ENCODE measurements at places on chromosomes 11 and 22.

DNA sequence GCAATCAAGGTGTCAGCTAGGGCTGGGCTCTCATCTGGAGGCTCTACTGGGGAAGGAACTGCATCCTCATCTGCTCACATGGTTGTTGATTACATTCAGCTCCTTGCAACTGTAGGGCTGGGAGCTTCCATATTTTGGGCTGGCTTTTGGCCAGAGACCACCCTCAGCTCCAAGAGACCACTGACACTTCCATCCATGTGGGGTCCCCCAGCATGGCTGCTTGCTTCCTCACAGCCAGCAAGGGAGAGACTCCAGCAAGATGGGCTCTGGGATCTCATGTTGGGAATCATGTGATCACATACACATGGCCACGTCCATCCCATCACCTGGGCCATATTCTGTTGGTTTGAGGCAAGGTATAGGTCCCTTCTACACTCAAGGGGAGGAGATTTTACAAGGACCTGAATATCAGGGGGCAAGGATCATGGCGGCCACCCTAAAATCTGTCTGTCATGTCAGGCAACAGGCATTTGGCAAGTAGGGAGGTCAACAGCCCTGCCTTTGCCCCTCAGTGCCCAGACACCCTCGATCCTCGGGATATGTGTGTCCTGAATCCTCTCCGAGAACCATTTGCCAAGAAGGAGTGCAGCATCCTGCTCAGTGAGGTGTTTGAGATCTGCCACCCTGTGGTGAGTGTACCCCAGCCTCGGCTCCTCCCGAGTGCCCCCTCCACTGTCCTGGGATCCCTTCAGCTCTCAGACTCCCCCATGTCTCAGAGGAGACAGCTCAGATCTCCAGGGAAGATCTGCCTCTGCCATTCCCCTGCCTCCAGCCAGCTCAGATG lies 48.7 kb downstream of the OTOG start:
- DNase-seq = no peak

DNA sequence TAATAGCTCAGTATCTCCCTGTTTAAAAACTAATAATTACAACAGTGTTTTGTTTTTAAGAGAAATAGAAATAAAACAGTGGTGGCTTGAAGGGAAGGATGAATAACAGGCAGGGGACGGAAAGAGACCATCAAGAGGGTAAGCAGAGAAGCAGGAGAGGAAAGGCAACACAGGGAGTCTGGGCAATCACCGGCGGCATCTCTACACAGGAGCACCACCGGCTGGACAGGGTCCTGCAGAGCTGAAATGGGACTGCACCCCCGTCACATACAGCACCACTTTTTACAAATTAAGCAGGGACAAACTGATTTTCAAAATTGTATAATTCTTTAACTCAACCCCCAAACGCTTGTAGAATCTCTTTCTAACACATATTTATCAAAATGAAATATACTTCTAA lies 18.4 kb downstream of the PHF21A start:
- DNase-seq = no peak

- no peak for DNase-seq
These were observed 47.3 kb upstream of the CAPRIN1 start for GRCh38 chr11:34004236-34004635.

GRCh38 chr22:34297536-34298120 lies 377.4 kb upstream of the LARGE1 start:
- DNase-seq = no peak

- DNase-seq = no peak
These were observed 37.5 kb downstream of the MPPED1 start for GRCh38 chr22:43449205-43449830.

DNA sequence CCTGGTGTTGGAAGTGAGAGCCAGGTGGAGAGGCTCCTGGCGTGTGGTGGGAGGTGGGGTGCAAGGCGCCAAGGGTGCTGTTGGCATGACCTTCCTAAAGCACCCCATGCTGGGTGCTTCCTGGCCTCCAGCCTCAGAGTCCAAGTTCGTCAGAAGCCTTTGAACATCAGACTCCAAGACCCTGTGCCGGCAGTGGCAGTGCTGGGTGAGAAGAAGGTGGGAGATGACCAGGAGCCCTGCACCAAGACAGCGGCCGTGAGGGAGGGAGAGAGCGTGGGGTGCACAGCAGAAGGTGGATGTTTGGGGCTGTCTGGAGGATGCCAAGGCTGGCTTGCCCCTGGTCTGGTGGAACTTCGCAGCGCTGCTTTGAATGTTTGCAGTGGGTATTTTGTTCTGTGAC lies 29.7 kb upstream of the PARVB start:
- DNase-seq = no peak

DNA sequence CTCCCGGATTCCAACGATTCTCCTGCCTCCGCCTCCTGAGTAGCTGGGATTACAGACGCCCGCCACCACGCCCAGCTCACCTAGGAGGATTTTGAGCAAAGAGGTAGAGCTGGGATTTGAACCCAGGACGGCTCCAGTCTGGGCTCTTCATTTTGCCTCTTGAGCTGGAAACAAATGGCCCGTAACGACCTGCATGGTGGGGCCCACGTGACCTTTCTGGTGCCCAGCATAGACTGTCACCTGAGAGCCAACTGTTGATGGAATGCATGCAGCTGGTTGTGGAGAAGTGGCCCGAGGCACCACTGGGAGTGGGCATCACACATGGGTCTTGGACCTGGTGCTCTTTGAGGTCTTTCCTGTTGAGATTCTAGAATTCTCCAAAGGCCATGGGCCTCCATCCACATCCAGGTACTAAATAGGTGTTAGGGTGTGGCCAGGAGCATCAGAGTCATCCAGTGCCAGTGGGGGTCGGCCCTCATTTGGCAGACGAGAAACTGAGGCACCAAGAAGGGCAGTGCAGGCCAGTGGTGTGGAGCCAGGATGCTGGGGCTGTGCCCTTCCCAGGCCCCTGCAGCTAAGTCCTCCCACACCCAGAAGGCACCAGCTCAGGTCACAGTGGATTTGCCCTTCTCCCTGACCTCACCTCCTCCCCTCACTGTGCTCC lies 3.9 kb downstream of the ATF4 start:
- no peak for DNase-seq

DNA sequence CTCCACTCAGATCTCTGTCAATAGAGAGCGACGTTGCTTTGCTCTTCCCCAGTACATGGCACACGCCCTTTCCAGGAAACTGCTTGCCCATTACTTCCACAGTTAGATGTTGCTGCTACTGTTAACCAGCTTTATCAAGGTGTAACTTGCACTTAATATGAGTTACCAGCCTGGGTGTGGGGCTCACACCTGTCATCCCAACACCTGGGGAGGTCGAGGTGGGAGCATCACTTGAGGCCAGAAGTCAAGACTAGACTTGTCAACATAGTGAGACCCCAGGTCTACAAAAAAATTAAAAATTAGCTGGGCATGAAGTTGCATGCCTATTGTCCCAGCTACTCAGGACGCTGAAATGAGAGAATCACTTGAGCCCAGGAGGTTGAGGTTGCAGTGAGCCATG lies 177.1 kb upstream of the B3GAT1 start:
- no peak for DNase-seq

DNA sequence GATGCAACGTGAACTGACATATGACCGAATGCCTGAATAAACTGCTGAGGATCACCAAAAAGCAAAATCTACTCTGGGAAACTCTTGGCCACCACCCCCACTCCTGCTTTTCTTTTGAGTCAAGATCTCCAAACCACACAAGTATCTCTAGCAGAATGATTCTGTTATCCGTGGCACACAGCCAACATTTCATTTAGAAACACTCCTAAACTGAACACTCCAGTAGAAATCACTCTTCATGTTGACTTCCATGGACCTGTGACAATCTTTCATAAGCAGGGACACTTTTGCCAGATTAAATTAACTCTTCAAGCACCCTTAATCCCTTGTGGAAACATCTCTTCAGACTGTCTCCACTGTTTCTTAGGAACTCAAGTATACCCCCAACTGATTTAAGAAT lies 44.4 kb downstream of the VSIG10L2 start:
- peak; percentile 31 for DNase-seq

DNA sequence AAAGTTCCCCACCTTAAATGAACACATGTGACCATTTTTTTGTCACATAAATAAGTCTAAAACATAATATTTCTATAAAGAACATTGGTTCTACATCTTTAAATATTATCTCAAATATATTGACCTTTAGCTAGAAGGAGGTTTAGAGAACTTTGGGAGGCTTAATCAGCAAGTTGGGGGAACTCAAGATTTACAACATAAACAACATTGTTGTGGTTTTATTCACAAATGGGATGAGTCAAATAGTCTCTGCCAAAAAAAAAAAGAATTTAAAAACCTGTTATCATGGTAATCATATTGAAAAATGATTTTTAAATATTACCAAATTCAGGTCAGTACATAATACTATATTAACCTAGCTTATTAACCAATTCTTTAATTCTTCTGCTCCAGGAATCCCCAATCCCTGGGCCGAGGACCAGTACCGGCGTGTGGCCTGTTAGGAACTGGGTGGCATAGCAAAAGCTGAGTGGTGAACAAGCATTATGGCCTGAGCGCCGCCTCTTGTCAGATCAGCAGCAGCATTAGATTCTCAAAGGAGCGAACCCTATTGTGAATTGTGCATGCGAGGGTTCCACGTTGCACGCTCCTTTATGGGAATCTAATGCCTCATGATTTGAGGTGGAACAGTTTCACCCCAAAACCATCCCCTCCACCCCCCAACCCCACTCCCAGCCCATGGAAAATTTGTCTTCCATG lies 98.2 kb downstream of the RDX start:
- no peak for DNase-seq

DNA sequence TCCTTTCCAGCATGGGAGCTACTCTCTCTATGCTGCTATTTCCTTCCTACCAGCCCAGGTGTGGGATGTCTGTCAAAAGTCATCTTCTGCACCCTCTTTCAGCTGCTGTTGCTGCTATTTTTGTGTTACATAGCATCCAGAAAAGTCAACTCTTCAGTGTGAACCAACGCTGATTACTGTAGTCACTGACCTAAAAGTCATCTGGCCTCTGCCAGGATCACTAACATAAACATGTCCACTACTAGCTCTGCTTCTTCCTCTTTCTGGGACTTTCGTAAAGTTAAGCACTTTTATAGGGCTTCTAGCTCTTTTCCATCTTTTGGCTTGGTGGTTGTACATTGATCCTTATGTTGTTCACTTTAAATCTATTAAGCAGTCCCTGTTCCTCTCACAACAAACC lies 90.2 kb upstream of the CARD18 start:
- no peak for DNase-seq

DNA sequence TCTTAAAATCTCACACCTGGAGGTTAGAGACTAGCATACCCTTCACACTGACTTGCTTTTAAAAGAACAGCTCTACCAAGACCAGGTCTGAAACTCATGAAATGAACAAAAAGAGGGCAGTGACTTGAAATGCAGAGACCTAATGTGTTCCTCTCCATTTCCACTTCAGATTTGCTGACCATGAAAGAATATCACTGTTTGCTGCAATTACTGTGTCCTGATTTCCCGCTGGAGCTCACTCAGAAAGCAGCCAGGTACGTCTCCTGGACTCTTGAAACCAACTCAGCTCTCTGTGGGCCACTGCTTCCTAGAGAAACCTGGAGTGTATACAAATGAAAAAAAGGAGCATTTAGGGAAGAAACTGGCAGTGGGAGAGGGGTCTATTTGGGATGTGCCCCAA lies 39.2 kb downstream of the ARFGAP2 start:
- no peak for DNase-seq

DNA sequence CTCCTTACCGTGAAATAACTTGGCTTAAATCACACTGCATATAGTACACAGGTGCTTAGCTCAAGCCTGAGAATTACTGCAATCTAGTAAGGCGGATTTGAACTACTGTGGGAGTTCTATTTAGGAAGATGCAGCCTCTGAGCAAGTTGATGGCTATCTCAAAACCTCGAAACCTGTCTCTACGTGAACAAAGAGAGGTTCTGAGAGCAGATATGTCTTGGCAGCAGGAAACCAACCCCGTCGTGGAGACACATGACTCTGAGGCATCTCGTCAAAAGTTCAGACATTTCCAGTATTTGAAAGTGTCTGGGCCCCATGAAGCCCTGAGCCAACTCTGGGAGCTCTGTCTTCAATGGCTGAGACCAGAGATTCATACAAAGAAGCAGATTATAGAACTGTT lies 5.9 kb downstream of the ZNF215 start:
- DNase-seq = no peak

DNA sequence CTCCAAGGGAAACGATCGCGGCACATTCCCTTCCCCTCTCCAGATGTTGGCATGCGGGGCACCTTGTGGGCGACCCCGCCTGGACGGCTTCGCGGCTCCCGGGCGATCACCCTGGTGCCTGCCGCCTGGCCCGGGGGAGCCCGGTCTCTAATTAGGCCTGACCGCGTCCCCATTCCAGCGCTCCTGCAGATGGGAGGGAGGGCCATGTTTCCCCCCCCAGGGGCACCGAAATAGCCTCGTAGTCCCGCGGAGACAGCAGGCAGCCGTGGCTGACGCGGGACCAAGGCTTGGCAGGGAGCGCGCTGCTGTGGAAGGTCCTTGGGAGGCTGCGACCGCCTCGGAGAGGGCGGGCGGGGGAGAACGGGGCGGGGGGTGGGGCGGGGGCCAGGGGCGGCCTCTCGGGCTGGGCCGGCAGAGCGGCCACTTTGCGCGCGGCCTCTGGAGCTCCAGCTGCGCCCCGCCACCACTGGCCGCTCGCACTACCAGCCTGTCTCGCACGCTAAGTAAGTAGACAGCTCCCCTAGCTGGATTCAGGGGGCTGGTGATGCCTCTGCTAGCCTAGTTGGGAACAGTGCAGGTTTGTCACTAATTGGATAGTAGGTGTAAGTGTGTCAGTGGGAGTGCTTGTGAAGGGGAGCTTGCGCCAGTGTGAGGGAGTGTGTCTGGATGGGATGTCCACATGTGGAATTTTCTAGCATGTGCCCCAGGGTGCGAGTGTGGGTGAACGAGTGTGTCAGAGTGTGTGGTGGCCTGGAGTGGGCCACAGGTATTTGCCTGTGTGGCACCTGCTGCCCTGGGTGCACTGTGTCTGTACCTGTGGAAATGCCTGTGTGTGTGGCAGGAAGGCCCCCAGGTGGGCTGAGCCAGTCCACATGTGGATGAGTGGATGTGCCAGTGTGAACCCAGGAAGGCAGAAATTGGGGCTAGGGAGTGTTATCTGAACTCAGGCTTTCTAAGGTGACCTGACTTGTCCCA lies at the start of gene INSC:
TSS of gene INSC (plus strand) at position 423 of the 975 bp plus-strand sequence. CDS start 34,252 bp downstream, outside the sequence.
- no peak for DNase-seq

DNA sequence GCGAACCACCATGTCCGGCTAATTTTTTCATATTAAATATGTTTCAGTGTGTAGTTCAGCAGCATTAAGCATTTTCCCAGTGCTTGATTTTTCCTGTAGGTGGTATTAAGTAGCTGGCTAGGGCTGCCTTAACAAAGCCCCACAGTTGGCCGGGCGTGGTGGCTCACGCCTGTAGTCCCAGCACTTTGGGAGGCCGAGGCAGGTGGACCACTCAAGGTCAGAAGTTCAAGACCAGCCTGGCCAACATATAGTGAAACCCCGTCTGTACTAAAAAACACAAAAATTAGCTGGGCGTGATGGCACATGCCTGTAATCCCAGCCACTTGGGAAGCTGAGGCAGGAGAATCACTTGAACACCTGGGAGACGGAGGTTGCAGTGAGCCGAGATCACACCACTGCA lies 33.5 kb upstream of the TOLLIP start:
- DNase-seq = no peak

- DNase-seq = peak; percentile 29
These were observed 22.9 kb upstream of the FGF3 start for GRCh38 chr11:69841859-69842698.
